Activated naive CD8-positive, alpha-beta T cell treated with anti-CD3 and anti-CD28 coated beads, Interleukin-2, amount 50 U/mL, for 24 hours (primary cell): ENCODE measurements at places on chromosomes 7 and 10.
A peak's percentile ranks its signal among the peaks of the same experiment; 100 is the strongest.

DNA sequence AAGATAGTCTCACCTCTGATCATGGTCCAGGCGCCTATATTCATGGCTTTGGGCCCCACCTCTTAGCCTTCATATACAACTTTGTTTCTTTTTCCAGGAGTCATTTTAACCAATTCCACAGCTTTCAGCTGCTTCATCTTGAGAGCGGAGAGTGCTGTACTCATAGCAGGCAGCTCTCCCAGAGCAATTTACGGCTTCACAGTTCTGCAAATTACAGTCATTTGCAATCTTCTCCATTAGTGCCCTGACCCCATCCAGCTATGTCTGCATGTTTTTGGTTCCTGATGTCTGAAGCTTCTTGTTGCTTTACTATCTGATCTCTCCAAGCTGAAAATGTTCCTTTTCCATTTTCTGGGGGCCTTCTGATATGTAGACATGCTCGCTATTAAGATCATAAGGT lies 18.0 kb upstream of the MEST start:
- DNase-seq: no peak

- DNase-seq: no peak
Observed at GRCh38 chr10:71093531-71093930, 118.8 kb upstream of the UNC5B start.

DNA sequence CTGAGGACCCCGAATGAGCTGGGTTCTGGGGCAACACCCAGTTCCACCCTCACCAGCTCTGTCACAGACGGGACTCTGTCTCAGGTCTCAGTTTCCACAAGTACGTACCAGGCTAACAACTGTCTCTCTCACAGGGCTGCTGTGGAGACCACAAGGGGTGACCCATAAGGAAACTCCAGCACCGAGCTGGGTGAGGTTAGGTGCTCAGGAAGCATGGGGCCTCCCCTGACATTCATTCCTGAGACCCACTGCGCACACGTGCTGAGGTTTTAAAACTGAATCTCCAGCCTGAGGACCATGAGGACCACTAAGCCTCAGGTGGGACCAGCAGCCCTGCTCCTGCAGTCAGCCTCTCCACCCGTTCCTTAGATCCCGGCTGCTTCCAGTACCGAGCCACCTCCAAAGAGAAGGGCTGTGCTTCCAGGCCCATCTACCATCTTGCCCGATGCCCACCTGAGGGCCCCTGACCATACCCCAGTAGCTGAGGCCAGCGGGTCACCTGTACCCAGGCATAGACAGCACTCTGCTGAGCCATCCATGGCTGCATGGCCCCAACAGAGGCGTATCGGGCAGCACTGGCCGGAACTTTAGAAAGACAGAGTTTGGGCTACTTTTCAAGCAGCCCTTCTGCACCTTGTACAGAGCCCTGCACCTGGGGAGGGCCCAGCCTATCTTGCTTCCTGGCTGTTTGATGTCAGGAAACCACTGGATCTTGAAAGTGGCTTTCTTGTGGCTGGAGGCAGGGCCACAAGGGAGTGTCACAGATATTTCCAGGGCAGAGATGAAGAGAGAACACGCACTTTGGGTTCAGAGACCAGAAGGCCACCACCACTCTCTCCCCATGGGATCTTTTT lies 18.7 kb downstream of the HSPA12A start:
- no peak for DNase-seq

DNA sequence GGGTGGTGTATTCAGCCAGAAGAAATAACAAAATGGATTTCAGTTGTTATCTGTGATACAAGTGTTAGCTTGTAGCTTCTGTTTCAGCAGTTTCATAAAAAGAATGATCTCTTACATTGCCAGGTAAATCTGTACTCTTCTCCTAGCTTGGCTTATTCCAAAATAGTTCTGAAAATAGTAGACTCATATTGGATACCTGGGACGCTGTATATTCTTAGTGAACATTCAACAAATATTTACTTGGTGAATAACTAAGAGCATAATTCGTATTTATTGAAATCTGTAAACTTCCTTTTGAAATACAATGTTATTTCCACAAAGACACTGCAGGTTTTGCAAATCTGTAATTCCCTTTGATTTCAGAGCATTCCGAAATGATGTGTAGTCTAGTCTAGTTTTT lies 249.2 kb downstream of the ADK start:
- DNase-seq: no peak

DNA sequence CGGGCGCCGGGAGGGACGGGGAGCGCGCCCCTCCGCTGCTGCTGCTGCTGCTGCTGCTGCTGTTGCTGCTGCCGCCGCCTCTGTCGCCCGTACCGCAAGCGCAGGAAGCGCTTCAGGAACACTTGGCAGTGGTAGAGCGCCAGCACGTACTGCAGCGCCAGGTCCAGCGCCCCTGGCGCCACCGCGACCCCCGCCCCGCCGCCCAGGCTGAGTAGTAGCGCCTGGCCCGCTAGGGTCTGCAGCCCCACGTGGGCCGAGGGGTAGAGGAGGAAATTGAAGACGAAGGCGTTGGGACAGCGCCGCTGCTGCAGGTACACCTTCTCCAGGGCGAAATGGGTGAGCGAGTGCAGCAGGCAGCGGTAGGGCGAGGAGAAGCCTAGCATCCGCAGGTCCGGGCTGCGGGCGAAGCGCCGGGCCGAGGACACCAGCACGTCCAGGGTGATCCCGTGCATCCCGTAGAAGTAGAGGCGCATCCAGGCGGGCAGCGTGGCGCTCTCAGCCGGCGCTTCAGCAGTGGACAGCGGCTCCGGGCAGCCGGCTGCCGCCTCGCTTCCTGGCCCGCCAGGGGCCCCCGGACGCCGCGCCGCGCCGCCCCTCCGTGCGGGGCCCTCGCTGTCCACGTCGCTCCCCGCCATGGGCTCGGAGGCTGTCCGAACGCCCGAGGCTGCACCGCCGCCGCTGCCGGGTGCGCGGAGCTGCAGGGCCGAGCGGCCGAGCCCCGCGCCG lies at the start of gene TMEM229A:
Gene TMEM229A, minus strand, starts transcription at position 699 of the 726 bp plus-strand sequence. Its CDS starts 64 bp downstream, at position 635.
- DNase-seq: peak; percentile 4

DNA sequence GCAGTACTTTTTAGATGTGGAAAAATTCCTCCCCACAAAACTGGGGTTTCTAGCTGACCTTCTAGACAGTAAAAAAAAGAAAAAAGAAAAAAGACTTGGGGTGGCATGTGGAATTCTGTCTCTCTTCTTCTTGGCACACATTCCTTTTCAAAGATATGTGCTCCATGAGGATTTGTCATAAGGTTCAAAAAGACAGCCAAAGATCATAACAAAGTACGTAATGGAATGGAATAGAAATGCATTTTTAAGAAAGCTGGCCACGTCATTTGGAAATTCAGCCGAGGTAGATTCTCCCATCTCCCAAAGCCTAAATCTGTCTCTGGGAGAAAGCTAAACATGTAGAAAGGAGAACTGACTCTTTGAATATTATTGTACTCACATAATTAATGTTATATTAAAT lies 381.3 kb upstream of the NFE2L3 start:
- DNase-seq: no peak

DNA sequence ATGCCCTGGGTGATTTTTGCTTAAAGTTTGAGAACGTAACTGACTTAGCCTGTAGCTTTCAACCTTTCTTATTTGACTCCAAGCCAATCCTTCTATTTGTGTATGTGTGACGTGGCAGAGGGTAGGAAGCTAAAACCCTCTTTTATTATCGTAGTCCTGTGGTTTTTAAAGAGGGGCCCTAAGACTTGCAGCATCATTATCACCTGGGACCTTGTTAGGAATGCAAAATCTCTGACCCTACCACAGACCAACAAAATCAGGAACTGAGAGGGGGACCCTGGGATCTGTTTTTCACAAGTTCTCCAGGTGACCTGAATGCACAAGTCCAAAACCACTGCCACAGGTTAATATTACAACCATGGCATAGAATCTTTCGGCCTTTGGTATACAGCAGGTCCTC lies 80.1 kb downstream of the OSBPL3 start:
- no peak for DNase-seq

GRCh38 chr10:30231071-30231652 lies 117.9 kb downstream of the MTPAP start:
- DNase-seq: no peak

- DNase-seq: no peak
Observed at GRCh38 chr7:110804501-110804900, 286.4 kb upstream of the LRRN3 start.

GRCh38 chr10:24503461-24504320 lies 220.0 kb downstream of the ARHGAP21 start:
- DNase-seq: peak; percentile 21

DNA sequence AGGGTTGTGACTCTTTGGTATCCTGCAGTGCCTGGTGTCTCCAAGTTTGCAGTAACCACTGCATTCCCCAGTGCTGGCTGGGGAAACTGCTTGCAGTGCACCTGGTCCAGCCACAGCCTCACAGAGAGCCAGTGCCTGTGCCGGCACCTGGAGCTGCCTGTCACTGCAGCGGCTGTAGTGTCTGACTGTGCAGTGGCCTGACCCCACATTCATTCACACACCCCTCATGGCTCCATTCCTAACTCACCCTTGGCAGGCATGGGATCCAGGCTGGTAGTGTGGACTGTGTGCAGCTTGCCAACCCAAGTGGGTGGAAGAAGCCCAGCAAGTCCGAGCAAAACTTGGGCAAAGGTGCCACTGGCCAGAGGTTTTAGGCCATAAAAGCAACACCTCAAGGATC lies 3.7 kb upstream of the CYP3A43 start:
- no peak for DNase-seq

- DNase-seq: no peak
Observed at GRCh38 chr7:141636053-141636452, 65.9 kb downstream of the DENND11 start.
